Posterior cingulate gyrus (tissue), 11 donors: ENCODE measurements at places on chromosomes 5 and 9.

DNA sequence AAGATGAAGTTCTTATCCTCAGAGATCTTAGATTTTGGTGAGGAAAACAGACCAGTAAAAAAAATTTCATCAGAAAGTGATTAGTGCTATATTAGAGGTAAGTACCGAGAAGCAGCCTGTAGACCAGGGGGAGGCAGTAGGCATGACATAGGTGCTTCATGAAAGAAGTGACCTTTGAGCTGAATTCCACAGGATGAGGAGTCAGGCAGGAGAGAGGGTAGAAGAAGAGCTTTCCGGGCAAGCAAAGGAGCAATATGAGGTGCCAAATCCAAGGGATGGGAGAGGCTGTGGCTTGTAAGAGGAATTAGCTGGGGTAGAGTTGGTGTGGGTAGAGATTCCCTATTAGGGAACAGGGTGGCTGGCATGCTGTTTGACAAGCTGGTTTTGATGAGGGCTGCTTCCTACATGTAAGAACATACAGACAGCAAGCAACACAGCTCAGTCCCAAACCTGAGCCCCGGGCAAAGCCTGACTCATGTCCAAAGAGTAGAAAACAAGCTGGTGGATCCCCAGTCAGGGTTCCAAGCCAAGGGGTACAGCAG is 48.4 kb upstream of the PWWP2A start:
- no peak for DNase-seq

DNA sequence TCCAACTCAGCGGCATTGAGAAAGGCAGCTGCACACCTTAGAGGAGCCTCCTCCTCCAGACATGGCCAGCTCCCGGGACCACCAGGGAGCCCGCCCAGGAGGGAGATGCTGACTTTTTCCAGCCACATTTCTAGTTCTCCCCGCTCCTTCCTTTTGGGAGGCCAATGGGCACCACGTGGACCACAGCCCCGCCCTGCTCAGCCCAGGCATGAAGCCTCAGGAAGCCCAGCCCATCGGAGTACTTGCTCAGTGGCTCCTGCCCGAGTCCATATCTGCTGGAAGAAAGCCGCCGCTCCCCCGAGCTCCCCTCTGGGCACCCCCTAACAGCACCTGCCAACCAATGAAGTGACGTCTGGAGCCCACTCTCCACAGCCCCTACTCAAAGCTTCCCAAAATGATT is 52.4 kb downstream of the SMIM23 start:
- no peak for DNase-seq

- DNase-seq = no peak
Observed at GRCh38 chr5:31300501-31300900, 107.0 kb downstream of the CDH6 start.

DNA sequence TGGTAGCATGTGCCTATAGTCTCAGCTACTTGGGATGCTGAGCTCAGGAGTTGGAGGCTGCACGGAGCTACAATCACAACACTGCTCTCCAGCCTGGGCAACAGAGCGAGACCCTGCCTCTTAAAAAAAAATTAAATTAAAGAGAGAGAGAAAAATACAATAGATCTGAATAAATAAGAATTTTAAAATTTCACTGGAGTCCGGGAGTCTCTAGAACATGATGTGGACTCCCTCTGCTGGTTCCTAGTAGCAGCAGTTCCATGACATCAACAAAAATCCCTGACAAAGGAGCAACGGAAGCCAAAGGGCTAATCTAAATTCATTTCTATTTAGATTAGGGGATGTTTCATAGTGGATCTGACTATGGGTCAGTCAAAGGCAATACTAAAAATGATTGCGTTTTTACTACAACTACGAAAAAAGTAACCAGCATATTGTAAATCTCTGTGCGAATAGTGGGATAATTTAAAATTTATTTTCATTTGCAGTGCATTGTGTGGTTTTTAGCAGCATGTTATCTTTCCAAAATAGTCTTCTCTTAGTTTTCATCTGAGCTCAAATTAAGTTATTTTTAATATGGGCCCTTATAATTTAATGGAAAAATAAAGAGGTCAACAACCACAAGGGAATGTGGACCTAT is 6.7 kb downstream of the INIP start:
- DNase-seq = no peak

DNA sequence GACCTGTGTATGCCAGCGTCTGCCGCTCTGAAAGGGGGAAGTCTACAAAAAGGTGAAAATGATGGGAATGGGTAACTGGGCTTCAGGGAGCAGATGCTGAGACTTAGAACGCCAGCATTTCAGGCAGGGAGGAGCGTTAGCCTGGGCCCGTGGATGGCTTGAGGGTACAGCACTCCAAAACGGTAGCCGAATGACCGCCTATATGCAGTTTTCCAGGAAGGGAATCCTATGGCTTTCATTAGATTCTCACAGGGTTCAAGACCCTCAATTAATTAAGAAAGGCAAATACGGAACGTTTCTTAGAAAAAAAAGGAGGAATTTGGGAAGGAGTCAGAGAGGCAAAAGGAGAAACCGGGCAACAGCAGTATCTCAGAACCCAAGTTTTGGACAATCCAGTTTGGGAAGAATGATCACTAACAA is 639 bp downstream of the AMACR start:
- DNase-seq = no peak

GRCh38 chr5:170722316-170722715 is 61.2 kb upstream of the GABRP start:
- no peak for DNase-seq

DNA sequence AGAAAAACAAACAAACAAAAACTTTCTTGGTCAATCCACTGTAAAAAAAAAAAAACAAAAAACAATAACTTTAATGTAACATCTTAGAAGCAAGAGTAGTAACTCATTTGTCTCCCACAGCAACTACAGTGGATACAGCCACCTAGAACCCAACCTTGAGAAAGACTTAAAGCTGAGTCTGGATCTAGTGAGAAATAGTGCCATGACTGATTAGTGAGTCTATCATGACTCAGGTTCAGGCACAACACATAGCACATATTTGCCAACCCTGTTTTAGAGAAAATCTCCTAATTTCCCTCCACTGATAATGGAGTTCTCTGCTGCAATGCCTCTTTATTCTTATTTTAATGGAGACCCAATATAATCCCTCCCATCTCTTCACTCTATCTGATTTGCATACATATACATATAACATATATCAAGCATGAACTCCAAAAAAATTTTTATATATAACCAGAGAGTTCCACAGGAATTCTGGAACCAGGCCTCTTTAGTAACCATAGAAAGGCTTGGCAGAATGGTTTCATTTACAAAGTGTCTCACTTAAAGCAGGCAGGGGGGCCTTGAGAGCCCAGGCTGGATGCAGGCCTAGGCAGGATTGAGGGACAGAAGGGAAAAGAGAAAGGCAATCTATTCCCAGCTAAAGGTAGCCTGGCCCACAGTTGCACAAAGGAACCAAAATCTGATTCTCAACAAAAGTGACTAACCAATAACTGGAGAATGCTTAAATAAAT is 11.9 kb upstream of the NR4A3 start:
- no peak for DNase-seq

DNA sequence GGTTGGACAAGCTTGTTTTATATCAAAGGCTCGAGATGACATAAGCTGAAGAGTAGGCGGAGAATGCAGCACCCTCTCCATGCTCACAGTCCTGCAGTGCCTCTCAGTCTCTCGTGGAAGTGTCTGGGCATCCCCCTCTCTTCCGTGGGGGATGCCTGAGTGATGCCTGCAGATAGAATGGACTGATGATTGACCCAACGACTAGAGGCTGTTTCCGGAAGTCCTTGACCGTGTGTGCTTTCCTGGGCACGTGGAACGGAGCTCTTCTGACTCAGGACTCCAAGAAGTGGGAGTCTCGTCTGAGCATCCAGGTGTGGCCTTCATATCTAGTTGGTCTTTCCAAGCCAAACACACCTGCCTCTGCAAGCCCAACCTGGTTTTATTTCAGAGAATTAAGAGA is 241.8 kb upstream of the IRX2 start:
- DNase-seq = no peak

- DNase-seq = no peak
Observed at GRCh38 chr5:107020626-107021025, 650.1 kb downstream of the EFNA5 start.

DNA sequence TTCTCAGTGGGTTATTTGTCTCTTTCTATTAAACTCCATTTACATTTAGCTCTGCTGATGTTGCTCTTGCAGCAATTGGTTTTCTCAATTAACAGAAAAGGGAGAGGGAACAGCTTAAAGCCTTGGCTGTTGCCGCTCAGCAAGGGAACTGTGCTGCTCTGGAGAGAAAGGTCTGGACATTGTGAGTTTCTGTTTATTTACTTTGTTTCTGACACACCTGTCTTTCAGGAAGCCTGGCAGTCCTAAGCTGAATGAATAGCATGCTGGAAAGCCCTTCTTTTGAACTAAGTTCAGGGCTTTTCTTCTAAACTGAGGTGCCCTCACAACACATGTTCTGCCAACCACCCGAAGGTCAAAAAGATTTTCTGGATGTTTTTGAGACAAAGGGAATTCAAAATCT is 491.9 kb downstream of the PDE4D start:
- DNase-seq = no peak

DNA sequence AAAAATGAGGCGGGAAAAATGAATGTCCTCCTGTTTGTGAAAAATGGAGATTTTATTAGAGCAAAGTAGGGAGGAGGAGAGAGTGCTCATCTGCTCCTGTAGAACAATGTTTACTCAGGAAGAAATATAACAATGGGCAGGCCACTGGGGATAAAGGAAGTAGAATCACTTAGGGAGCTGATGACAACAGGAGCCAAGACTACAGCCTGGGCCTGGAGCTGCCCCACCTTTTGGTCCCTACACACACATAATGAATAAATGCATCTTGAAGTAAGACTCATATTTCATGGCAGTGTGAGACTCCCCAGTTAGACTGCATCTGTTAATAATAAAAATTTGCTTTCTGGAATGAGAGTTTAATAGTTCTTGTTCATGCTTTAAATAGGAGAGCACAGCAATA is 1939.8 kb downstream of the EFNA5 start:
- DNase-seq = no peak

DNA sequence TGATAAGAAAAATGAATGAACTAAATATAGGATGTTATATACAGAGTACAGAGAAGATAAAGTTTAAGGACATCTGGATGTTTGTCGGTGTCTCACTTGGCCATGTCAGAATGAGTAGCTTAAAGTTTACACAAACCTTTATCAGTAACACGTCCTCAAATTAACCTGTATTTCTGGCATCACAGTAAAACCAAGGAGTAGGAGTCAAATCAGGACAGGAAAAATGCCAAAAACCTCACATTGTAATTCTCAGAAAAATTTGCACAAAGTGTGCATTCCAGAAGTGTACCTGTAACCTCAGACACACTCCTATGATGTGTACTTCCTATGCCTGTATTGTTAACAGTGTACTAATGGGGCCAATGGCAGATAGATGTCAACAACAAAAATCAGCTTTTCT is 139.3 kb downstream of the SMC2 start:
- no peak for DNase-seq

DNA sequence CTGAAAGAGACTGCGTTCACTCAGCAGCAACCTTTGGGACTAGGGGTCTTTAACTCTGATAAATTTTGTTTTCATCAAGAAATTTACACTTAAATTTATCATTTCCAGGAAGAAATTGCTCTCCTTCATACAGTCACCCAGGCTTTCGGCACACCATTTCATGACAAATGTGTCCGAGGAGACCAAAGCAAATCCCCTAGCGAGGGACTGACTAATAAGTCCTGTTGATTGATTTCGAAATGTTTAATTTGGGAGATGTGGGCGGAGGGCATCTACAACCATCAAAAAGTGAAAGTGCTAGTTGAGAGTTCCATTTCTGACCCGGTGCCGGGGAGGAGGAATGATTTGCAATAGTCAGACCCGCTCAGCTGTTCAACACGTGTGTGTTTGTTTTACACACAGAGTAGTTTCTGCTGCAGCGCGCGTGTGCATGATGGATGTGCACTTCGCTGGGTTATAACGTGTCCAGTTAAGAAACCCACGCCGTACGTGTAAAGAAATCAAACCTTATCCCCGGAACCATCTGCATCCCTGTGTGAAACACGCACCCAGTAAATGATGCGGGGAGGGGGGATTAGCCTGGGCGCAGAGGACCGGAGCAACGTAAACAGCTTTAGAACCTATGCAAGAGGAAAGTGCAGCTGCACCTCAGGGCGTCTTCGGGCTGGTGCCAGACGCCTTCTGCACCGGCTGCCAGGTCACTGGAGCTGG is 845 bp upstream of the NR4A3 start:
- peak; percentile 80 for DNase-seq

GRCh38 chr9:133752739-133753446 is 14.7 kb upstream of the SARDH start:
- no peak for DNase-seq

DNA sequence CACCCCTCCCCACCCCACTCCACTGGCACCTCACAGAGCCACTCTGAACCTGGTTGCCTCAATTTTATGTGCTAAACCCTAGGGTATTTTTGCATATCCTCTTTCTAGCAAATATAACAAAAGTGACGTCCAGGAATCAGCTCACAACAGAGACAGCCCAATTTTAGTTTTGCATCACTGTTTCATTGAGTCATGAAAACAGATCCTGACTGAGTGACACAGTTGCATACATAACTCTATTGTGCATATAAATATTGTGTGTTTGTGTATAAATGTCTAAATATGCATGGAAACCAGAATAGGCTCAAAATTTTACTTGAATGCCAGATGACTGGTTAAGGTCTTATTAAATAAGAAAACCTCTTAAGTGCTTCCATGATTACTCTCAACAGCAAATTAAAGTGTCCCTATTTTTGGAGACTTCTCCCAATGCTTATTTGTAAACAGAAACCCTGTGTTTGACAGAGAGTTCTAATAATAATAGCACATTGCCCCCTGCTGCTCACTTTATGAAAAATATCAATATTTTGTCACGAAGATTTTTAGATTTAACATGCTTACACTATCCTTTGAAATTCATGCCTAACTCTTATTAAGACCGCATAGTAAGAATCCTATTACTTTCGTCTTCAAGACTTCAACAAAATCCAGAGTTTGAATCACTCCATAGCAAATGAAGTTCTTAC is 75.5 kb upstream of the PRRC1 start:
- no peak for DNase-seq

DNA sequence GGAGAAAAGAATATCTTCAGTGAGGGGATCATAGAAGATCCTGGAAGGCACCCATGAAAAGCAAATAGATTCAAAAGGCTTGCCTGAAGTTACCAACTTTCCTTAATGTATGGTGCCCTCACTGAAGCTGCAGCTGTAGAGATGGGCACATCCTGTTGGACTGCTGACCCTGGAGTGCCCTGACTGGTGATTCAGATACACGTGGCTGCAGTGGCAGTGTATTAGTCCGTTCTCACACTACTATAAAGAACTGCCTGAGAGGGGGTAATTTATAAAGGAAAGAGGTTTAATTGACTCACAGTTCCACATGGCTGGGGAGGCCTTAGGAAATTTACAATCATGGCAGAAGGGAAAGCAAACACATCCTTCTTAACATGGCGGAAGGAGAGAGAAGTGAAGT is 80.3 kb downstream of the OSMR start:
- DNase-seq = no peak

- DNase-seq = no peak
Observed at GRCh38 chr5:143755966-143756365, 56.0 kb upstream of the HMHB1 start.

GRCh38 chr5:83400701-83401100 is 70.8 kb upstream of the VCAN start:
- DNase-seq = no peak
